ENCODE measurements at places on chromosomes 11 and 22. TPM values are rescaled to one million over a fixed set of nuclear protein-coding genes. Genes with fewer than 3 reads are reported as not detected.
A peak's percentile ranks its signal among the peaks of the same experiment; 100 is the strongest.

Gene POU2AF3
- 0.47 TPM for total RNA-seq

Gene LIPT2
- total RNA-seq = 3.1 TPM

Gene FGF19
- not detected for total RNA-seq

Gene OR52I2
- total RNA-seq = not detected

Gene ZPR1
- total RNA-seq = 39.6 TPM

Gene GPR137
- total RNA-seq = 9.7 TPM

Gene ANO5
- 26.8 TPM for total RNA-seq

Gene BATF2
- not detected for total RNA-seq

Gene MAPK8IP2
- 76.3 TPM for total RNA-seq

Gene FXYD2
- 0.62 TPM for total RNA-seq

Gene POLR2L
- total RNA-seq = 14.5 TPM

GRCh38 chr11:380491-380890 is 11.2 kb downstream of the B4GALNT4 start:
- no peak for DNase-seq

DNA sequence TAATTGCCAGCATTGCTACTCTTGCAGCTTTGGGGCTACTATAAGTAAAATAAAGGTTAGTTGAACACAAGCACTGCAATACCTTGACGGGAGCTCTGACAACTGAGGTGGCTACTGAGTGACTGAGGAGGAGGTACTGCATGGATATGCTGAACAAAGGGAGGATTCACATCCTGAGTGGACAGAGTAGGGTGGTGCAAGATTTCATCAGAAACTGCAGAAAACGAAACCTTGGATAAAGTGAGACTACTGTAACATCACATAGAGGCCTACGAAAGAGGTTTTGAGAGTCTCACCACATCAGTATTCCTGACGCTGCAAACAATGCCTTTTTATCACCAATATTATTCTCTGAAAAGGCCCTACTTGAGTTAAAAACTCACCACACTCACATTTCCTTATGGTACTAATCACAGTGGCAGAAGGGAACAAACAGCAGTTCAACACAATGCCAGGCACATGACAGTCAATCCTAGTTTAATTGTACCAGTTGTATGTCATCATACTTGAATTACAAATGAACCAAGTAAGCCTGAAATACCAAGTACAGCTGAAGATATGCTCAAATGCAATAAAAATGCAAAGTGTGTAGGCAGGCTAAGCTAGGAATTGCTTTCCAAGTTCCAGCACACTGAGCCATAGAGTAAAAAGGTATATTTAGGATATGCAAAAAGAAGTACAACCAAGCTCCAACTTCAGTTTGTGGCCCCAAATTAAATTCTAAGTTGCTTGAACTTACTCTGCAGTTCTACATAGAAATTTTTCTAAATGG is 4.0 kb upstream of the GPR83 start:
- no peak for DNase-seq

DNA sequence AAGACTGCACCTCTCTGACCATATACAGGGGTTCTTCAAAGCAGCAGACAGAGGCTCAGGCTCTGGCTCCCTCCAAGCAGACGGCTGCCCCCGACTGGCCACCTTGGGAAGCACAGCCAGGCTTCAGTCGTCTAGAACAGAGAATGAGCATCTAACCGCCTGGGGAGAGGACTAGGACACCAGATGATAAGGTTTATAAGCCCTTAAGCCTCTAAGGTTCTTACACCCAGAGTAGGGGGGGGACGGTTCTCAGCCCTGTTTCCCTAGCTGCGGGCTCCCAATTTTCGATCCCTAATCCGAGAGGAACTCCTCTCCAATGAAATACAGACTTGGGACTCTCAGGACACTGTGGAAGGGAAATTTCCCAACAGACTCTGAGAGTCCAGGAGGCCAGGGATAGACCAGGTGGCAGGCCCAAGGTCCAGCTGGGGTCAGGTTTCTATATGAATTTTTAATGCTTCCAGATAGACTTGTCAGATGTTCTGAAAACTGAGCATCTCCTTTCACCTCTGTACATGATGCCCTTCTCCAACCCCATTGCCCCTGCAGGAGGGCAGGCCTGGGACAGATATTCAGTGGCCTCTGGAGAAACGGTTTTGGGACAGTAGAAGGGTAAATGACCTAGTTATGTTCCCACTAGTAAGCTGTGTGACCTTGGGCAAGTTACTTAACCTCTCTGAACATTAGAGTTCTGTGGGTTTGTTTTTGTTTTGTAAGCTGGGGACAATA is 20.2 kb downstream of the RTN4RL2 start:
- DNase-seq = peak; percentile 60

DNA sequence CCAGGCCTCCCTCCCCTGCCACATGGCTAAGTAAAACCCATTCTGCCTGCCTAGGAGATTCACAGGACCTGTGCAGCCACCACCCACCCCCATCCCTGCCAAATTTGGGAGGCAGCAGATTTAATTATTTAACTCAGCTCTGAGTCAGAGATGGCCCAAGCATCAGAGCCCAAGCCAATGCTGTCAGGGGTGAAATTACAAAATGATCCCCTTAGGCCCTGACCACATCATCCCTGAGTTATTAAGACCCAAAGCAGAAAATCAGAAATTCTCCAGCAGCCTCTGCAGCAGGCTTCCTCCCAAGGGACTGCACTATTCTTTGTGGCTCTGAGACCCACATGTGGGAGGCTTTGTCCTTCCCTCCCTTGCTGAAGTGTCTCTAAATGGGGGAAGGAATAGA is 52.8 kb upstream of the RRAS2 start:
- no peak for DNase-seq

GRCh38 chr11:350723-351255 is 18.5 kb upstream of the B4GALNT4 start:
- no peak for DNase-seq

DNA sequence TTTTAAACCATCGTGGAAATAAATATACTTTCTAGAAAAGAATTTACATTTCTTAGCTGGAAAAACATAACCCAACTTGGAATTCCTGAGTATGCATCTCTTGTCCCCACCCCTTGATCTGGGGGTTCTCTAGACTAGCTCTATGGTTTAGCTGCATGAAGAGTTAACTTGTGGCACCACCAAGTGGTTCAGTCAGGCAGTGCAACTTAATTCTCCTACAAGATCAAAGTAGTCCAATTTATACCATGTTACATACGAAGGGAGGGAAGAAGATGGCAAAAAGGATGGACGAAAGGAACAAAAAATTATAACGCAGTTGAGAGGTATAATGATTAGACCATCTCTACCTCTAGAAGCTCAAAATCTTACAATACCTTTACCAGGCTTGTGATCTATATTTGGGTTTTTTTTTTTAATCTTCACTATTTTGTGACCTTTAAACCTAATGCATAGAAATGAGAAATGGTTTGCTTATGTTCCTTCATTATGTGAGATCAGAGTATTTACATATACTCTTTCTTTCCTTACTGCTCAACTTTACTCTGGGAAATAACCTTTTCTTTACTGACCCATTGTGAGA is 28.5 kb upstream of the ALKBH3 start:
- DNase-seq = peak; percentile 14

- no peak for DNase-seq
Measured at GRCh38 chr11:33953289-33953688, 61.4 kb upstream of the LMO2 start.

DNA sequence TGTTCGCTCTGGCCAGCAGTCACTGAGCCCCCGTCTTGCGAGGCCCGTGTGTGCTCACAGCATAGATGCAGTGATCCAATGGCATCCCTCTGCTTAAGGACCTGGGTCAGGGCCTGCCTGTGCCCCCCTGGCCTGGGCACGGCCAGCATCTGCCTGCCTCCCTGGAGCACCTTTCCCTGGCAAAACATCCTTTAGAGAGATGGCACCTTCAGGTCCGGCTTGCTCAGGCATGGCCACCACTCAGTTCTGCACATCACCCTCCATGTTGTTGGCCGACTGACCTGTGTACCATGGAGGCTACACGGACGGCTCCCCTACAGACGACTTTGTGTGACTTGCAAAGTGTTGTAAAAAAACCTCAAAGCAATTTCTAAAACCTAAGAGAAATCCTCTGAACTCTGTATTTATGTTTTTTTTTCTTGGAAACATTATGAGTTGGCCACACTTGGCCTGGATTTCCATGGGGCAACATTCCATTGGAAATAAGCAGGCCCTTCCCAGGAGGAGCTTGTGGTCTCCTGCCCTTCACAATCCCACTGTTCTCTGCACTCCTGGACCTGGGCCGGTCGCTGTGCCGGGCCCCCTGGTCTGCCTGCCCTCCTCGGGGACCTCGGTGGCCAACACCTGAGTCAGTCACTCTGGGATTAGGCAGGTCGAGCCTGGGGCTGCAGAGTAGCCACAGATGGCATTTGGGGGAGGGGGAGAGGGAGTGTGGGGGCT is 592.4 kb downstream of the TBC1D22A start:
- DNase-seq = no peak

DNA sequence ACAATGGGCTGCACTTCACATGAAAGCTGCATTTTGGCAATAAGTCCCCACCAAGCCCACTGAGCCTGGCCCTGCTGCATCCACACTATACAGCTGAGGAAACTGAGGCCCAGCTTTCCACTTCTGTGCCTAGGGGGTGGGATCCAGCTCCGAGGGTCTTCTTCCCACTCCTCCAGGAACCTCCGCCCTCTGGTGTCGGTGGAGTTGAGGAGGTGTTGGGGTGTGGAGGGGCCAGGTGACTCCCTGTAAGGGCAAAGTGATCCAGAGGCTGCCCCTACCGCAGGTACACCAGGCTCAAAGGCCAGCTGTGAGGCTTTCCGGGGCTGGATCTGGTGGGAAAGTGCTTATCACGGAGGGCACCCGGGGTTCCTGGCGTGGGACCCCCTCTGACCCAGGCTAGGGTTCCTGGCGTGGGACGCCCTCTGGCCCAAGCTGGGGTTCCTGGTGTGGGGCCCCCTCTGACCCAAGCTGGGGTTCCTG is 125.0 kb downstream of the KCNQ1 start:
- DNase-seq = no peak

- peak; percentile 41 for DNase-seq
Measured at GRCh38 chr22:48204296-48204695, 1441.8 kb downstream of the TBC1D22A start.

GRCh38 chr22:45548991-45549761 is 46.5 kb downstream of the FBLN1 start:
- DNase-seq = no peak

DNA sequence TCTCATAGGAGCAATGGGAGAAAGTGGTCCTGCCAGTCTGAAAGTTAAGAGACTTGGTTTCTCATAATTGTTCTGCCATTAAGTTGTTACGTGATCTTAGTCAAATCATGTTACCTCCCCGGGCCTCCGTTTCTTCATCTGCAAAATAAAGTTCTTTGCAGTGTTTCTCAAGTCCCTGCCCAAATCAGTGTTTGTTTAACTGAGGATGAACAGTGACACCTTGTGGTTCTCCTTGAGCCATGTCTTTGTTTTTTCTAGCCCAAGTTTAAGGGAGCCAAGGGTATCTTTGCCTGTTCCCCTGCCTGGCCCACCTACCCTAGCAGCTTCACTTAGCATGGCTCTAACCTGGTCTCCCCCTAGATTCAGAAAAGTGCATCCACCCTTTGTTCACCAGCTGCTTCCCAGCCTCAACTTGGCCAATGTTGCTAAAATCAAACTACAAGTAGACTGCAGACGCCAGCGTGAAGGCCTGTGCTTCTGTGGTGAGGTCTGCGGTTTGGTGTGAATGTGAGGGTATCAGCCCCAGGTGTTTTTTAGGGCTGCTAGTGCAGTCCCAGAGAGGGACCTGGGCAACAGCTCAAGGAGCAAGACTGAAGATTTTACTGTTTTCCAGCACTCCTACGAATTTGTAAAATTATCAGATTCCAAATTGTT is 35.5 kb downstream of the FZD4 start:
- no peak for DNase-seq

DNA sequence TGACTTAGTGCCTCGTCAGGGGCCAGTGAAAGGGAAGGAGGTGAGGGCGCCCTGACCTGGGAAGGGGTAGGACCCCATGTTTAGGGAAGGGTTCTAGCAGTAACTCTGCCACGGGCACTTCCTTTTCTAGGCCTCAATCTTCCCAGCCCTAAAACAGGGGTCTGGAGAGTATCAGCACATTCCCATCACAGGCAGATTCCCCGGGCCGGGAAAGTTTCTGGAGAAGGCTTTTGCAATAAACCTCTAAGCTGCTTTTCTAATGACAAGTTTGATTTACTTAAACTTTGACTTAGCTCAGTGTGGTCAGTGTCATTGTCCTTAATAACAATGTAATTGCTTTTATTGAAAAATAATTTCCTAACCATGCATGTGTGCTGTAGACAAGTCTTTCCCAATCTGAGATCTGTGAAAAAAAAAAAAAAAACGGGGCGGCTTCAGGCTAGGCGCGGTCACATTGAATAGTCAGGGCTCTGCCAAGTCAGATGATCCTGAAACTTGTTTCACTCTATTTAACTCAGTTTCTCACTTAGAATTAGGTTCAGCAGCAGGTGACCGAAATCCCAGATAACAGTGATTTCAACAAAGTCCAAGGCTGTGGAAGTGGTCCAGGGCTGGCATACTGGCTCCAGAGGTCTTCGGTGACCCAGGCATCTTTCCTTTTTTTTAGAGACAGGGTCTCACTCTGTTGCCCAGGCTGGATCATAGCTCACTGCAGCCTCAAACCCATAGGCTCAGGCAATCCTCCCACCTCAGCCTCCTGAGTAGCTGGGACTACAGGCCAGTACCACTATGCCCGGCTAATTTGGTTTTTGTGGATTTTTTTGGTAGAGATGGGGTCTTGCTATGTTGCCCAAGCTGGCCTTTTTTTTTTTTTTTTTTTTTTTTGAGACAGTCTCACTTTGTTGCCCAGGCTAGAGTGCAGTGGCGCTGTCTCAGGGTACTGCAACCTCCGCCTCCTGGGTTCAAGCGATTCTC is 19.5 kb upstream of the TAB1 start:
- no peak for DNase-seq

GRCh38 chr11:7520981-7521487 is 7.2 kb downstream of the PPFIBP2 start:
- no peak for DNase-seq

- DNase-seq = no peak
Measured at GRCh38 chr11:69440876-69441275, 40.6 kb upstream of the LINC01488 start.

GRCh38 chr11:32464078-32464477 is 28.7 kb upstream of the WT1 start:
- no peak for DNase-seq

DNA sequence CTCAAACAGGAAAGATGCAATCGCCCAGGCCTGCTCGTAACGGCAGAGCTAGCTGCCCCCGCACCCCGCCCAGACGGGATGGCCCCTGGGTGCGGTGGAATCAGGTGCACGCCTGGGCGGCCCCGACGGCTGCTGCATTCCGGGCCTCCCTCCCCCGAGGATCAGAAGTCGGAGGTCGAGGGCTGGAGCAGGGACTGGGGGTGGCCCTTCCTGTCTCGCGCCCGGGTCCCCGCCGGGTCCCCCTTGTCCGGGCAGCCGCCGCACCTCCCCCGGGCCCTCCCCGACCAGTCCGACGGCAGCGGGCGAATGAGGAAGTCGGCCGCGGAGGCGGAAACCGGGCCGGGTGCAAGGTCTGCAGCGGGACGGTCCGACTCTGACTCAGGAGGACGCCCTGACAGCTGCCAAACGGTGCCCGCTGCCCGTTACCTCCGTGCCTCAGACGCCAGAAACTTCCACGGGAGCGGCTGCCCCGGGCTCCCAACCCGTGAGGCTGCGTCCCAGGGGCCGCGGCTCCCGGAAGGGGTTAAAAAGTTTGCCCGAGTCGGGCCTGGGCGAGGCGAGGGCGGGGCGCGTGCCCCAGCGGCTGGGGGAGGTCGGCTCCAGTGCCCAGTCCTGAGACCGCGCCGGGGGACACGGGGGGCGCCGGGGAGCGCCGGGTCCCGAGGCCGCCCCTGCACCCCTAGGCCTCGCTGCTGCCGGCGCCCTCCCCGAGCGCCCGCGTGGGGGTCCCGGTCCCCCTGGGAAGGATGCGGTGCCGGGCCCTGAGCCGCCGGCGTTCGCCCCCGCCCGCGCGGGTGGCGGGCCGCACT is 663 bp downstream of the MYH9 start:
- DNase-seq = no peak

- no peak for DNase-seq
Measured at GRCh38 chr11:96054870-96055705, 131.2 kb upstream of the MTMR2 start.
